ENCODE measurements at places on chromosomes 2 and 18.

DNA sequence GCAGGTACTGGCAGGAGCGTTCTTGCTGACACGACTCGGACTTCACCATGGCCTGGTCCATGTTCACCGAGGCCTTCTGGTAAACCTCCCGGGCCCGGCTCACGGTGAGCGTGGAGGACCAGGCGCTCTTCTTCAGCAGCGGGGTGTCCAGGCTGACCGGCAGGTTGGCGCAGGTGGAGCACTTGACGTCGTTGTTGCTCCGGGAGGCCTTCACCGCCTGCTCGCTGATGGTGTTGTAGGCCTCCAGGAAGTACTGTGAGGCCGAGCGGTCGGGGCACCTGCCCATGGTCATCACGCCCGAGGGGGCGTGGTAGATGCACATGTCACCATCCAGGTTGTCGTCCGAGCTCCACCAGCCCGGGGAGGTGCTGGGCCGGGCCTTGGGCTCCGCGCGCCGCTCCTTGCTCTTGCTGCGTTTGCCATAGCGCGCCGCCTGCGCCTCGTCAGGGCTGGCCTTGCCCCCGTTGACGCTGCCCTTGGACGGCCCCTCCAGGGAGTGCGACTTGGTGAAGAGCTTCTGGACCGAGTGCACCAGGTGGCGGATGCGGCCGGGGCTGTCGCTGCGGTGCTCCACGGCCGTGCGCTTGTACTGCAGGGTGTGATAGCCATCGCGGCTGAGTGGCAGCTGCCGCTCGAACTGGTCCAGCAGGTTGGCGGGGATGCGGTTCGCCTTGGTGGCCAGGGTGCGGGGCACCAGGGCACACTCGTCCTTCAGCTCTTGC, 429.3 kb downstream of the TGIF1 start:
- H3K27me3 ChIP-seq = no peaks in the 10 kb centered on the region
- no peak overlapping the region for H3K4me3 ChIP-seq
- H3K36me3 ChIP-seq = no peaks in the 10 kb centered on the region
- no peaks in the 10 kb centered on the region for H3K4me1 ChIP-seq
- no peak overlapping the region for H3K27ac ChIP-seq
- DNase-seq = no peak

- no peak overlapping the region for H3K4me3 ChIP-seq
- H3K36me3 ChIP-seq = no peaks in the 10 kb centered on the region
- DNase-seq = no peak
These were observed 51.4 kb upstream of the SGPP2 start for GRCh38 chr2:222372993-222373392.

GRCh38 chr2:119494163-119494790, 30.0 kb downstream of the SCTR start:
- no peaks in the 10 kb centered on the region for H3K27me3 ChIP-seq
- DNase-seq = no peak
- no peak overlapping the region for H3K27ac ChIP-seq
- peaks cover 33% of the 10 kb centered on the region for H3K4me1 ChIP-seq
- no peaks in the 10 kb centered on the region for H3K36me3 ChIP-seq
- H3K4me3 ChIP-seq = no peak overlapping the region

DNA sequence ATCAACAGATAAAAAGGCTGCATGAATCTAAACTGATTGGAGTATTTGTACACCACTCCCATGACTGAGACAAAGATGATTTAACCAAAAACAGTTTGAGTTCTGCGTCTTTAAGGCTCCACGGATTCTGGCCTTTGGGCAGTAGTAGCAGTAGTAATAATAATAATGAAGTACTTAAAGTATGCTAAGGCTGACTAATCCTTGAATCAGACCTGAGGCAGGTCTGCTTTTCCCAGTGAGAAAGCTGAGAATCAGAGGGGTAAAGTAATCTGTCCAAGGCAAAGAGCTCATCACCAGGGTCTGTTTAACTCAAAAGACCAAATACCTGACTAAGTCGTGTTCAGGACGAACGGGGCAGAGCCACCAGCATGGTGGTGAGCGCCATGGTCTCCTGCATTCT, 61.4 kb downstream of the ID2 start:
- H3K27me3 ChIP-seq = no peaks in the 10 kb centered on the region
- H3K27ac ChIP-seq = no peak overlapping the region
- no peaks in the 10 kb centered on the region for H3K4me1 ChIP-seq
- H3K4me3 ChIP-seq = no peak overlapping the region

DNA sequence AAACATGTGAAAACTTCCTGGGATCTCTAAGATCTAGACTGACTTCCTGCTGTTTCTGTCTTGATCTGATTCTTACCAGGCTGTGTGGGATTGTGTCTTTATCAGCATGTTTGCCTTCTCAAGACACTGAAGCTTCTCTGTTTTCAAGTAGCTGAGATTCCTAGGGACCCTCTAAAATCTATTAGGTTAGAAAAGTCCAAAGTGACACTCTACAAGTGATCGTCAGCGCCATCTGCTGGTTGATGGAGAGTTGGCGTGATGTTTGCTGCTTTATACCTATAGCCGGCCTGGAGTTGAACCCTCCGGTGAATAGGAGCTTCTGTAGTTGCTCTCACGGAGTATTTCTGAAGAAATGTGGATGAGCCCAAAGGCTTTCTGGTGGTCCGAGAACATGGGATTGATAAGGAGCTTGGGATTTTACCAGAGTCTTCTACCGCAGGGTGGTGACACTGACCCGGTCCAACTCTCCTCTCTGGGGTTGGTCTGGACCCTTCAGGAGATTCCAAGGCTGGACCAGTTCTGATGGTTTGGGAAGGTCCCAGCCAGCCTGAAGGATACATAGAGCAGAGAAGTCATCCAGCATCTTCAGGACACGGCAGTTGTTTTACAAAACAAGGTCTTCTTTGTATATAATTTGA, 96.0 kb upstream of the TTC39C start:
- no peak overlapping the region for H3K27ac ChIP-seq
- H3K4me1 ChIP-seq = no peaks in the 10 kb centered on the region
- H3K36me3 ChIP-seq = no peaks in the 10 kb centered on the region
- H3K27me3 ChIP-seq = no peaks in the 10 kb centered on the region
- peak; percentile 55 for DNase-seq

GRCh38 chr2:204933735-204934374, 388.6 kb downstream of the PARD3B start:
- DNase-seq = no peak
- no peaks in the 10 kb centered on the region for H3K36me3 ChIP-seq
- H3K27ac ChIP-seq = no peak overlapping the region
- H3K4me3 ChIP-seq = no peak overlapping the region
- no peaks in the 10 kb centered on the region for H3K27me3 ChIP-seq
- H3K4me1 ChIP-seq = no peaks in the 10 kb centered on the region

- H3K27me3 ChIP-seq = peaks cover 4% of the 10 kb centered on the region
- no peak overlapping the region for H3K27ac ChIP-seq
- H3K4me1 ChIP-seq = peaks cover 12% of the 10 kb centered on the region
- H3K36me3 ChIP-seq = no peaks in the 10 kb centered on the region
These were observed 10.3 kb upstream of the B3GNT2 start for GRCh38 chr2:62185475-62186155.

DNA sequence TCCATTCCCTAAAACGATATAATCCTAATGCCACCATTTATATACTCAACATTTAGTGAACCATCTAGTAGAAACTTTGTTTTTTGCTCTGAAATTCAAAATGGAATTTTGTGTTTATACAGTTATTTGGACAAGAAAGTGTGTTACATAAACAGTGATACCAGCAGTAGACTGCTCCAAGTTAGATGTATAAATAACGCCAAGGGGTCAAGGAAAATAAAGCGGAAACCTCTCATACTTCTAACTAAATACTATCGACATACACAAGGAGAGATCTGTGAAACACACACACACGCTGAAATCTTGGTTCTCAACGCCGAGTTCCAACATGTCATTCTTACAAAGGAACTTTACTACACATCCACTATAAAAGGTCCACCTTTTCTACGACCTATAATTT, 1.2 kb downstream of the TXNL1 start:
- DNase-seq = no peak
- peak overlapping the region; percentile 97 for H3K27ac ChIP-seq
- peak overlapping the region; percentile 96 for H3K4me3 ChIP-seq
- peaks cover 54% of the 10 kb centered on the region for H3K4me1 ChIP-seq

GRCh38 chr2:24820175-24820513, 26.9 kb downstream of the CENPO start:
- H3K4me1 ChIP-seq = peaks cover 16% of the 10 kb centered on the region
- no peak overlapping the region for H3K27ac ChIP-seq
- peaks cover 61% of the 10 kb centered on the region for H3K36me3 ChIP-seq
- no peaks in the 10 kb centered on the region for H3K27me3 ChIP-seq
- no peak for DNase-seq

All from HepG2 (cell line).